ENCODE measurements at places on chromosomes 6 and 20.

DNA sequence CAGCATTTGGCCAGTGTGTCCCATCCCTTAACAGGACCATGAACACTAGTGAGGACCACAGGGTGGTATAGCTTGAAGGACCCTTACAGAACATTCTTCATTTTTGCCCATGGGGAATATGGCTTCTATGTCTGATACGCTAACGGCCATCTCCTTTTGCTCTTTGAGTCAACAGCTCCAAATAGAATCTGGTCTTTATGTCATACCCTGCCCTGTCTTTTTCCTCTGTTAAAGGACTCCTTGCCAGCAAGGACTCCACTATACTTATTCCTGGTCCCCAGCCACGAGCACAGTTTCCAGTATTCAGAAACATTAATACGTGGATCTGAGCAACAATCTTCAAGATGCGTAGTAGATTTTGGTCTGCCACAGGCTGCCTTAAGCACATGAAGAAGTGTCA, 22.5 kb downstream of the SERPINB1 start:
- no peak for DNase-seq
- no peak overlapping the region for H3K4me3 ChIP-seq
- no peaks in the 10 kb centered on the region for H3K27me3 ChIP-seq
- no peaks in the 10 kb centered on the region for H3K36me3 ChIP-seq
- H3K4me1 ChIP-seq, result no peaks in the 10 kb centered on the region

GRCh38 chr6:26660000-26660361, 435 bp upstream of the ZNF322 start:
- peaks cover 15% of the 10 kb centered on the region for H3K4me1 ChIP-seq
- peak overlapping the region; percentile 46 for H3K4me3 ChIP-seq
- no peaks in the 10 kb centered on the region for H3K36me3 ChIP-seq
- H3K27me3 ChIP-seq, result peaks cover 9% of the 10 kb centered on the region
- DNase-seq, result no peak

DNA sequence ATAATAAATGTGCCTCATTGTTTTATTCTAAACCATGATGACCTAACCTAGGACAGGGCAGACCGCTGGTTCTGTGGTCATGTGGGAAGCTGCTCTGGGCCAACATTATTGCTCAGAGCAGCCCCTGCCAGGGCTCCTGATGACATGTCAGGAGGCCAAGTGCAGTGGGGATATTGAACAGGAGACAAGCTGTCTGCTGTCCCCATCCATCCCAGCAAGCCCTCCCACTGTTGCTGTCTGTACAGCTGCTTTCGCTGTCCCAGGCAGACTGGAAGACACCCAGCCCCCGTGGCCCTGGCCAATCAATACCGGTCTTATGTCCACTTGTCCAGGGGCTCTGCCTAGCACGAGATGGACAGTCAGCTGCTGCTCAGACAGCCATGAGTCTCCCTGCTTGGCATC, 43.2 kb upstream of the FNDC1 start:
- H3K27me3 ChIP-seq, result no peaks in the 10 kb centered on the region
- DNase-seq, result peak; percentile 79
- peak overlapping the region; percentile 88 for H3K27ac ChIP-seq
- no peaks in the 10 kb centered on the region for H3K36me3 ChIP-seq
- peaks cover 13% of the 10 kb centered on the region for H3K4me1 ChIP-seq
- H3K4me3 ChIP-seq, result no peak overlapping the region

DNA sequence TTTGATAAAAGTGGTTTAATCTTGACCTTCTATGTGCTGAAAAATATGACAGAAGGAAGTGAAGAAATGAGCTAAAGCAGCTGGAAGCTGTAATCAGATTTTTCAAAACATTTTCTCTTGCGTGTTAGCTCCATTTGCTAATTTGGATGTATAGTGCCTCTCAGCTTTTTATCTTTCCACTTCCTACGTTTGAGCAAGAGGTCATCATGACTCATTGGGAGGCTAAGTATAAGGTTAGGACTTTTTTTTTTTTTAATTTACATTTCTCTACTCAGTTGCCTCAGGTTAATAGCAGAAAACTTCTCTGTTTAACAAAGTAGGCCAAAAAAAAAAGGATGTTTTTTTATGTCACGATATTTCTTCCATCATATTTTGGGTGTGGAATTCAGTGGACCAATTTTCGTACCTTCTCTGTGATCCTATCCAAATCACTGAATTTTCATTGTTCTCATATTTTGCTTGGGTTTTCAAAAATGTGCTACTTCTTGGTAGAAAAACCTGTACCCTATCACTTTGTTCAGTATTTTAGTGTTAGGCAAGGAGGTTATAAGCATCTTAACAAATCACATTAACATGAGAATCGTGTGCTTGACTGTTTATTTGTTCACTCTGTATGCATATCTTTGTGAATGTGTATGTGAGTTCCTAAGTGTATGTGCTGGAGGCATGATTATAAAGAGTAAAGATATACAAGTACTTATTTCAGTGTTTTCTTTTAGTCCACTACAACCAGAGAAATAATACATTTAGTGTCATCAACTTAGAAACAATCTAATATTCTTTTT, 1028.3 kb upstream of the EYS start:
- no peak overlapping the region for H3K4me3 ChIP-seq
- H3K27ac ChIP-seq, result no peak overlapping the region
- H3K36me3 ChIP-seq, result no peaks in the 10 kb centered on the region
- no peak for DNase-seq

DNA sequence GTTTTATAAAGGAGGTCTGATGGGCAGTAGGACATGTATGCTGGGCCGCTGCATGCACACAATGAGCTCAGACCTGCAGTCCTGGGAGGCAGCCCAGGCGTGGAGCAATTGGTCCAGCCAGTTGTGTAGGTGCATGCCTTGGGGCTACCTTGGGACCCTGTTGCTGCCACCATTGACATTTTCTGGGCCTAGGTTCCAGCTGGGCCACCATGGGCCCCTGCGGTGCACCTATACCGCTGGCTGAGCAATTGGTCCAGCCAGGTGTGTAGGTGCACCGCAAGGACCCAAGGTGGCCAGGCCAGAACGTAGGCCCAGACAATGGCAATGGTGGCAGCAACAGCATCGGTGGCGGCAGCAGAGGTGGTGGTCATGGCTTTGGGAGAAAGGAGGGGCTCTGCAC, 143.9 kb downstream of the PXDC1 start:
- H3K4me1 ChIP-seq, result no peaks in the 10 kb centered on the region
- H3K27me3 ChIP-seq, result no peaks in the 10 kb centered on the region
- H3K36me3 ChIP-seq, result no peaks in the 10 kb centered on the region
- no peak overlapping the region for H3K4me3 ChIP-seq

- no peak for DNase-seq
- H3K4me3 ChIP-seq, result no peak overlapping the region
- peaks cover 5% of the 10 kb centered on the region for H3K27me3 ChIP-seq
- no peaks in the 10 kb centered on the region for H3K36me3 ChIP-seq
- no peak overlapping the region for H3K27ac ChIP-seq
Observed at GRCh38 chr6:154705471-154706113, 27.6 kb upstream of the SCAF8 start.

DNA sequence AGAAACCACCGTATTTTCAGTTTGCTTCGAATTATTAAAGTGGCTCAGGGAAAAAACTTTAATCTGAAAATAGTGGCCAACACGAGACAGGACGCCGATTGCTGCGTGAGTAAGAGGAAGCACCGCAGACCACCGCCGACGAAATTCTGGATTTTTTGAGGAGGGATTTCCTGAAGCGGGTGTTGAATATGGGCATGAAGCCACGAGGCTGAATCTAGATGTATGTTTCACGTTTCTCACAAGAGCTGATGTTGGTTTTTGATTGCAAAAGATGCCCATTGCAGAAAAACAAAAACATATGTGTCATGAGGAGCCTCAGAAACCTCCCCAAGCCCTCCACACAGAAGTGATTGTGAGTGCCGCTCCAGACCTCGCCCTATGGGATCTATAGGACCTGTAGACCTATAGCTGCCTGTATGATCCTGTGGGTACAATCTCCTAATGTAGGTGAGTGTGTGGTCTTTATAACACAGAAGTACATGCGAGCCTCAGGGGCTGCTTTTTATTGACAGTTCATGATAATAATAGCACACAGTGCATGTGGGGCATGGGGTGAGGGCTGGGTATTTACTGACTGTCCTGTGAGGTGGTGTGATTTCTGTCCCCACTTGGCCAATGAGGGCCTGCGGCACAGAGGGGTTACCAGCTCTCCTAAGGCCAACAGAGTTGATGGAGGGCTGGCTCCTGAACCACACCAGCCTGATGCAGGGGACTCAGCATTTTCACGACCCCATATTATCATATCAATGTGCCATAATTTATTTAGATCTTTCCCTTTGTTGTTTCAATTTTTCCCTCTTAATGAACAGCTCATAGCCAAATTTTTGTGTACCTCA, 243.9 kb downstream of the DLL1 start:
- H3K36me3 ChIP-seq, result no peaks in the 10 kb centered on the region
- no peaks in the 10 kb centered on the region for H3K27me3 ChIP-seq
- no peak overlapping the region for H3K27ac ChIP-seq
- no peak for DNase-seq
- H3K4me3 ChIP-seq, result no peak overlapping the region

DNA sequence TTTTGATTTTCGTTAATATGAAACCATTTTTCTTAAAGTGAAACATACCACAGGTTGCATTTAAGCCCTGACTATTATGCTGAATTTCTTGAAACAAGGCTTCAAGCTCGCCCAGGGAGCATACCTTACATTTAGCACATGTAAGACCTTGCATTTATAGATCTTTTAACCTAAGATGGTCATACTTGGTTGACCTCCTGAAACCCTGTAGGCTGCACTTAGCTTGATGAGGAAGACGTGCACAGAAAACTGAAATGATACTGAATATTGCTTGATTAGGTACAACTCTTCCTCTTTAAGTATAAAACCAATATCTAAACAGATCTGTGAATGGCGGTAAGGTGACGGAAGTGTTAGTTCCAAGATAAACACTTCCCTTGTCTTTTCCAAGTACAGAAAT, 82.2 kb downstream of the CTNNBL1 start:
- H3K4me1 ChIP-seq, result no peaks in the 10 kb centered on the region
- no peak for DNase-seq
- H3K27ac ChIP-seq, result no peak overlapping the region
- no peaks in the 10 kb centered on the region for H3K27me3 ChIP-seq

DNA sequence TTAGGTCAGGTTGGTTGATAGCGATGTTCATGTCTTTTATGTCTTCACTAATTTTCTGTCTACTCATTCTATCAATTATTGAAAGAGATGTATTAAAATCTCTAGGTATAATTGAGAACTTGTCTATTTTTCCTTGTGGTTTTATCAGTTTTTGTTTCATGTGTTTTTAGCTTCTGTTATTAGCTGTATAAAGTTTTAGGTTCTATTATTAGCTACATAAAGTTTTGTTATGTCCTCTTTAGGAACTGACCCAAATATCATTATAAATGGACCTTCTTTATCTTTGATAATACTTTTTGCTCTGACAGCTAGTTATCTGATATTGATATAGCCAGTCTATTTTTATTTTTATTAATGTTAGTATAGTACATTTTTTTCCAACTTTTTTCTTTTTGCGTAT, 92.4 kb upstream of the TMEM170B start:
- H3K4me3 ChIP-seq, result no peak overlapping the region
- no peaks in the 10 kb centered on the region for H3K4me1 ChIP-seq
- no peak overlapping the region for H3K27ac ChIP-seq
- no peaks in the 10 kb centered on the region for H3K36me3 ChIP-seq
- DNase-seq, result no peak

- H3K27me3 ChIP-seq, result no peaks in the 10 kb centered on the region
- H3K27ac ChIP-seq, result no peak overlapping the region
- no peaks in the 10 kb centered on the region for H3K4me1 ChIP-seq
- no peak for DNase-seq
- no peaks in the 10 kb centered on the region for H3K36me3 ChIP-seq
Observed at GRCh38 chr6:135493218-135493961, 4.2 kb downstream of the AHI1 start.

- H3K27me3 ChIP-seq, result no peaks in the 10 kb centered on the region
- no peak overlapping the region for H3K4me3 ChIP-seq
- no peaks in the 10 kb centered on the region for H3K4me1 ChIP-seq
Observed at GRCh38 chr6:90079560-90080490, 185.6 kb downstream of the GJA10 start.

GRCh38 chr20:44883214-44883902, 2.1 kb upstream of the YWHAB start:
- peaks cover 24% of the 10 kb centered on the region for H3K4me1 ChIP-seq
- no peak overlapping the region for H3K27ac ChIP-seq
- DNase-seq, result no peak
- no peaks in the 10 kb centered on the region for H3K36me3 ChIP-seq
- no peaks in the 10 kb centered on the region for H3K27me3 ChIP-seq

- H3K27me3 ChIP-seq, result no peaks in the 10 kb centered on the region
- no peak overlapping the region for H3K4me3 ChIP-seq
- H3K36me3 ChIP-seq, result no peaks in the 10 kb centered on the region
- H3K27ac ChIP-seq, result no peak overlapping the region
Observed at GRCh38 chr6:95325916-95326315, 251.4 kb upstream of the MANEA start.

GRCh38 chr6:169293196-169293595, 39.5 kb upstream of the THBS2 start:
- peaks cover 8% of the 10 kb centered on the region for H3K4me1 ChIP-seq
- peak overlapping the region; percentile 57 for H3K27ac ChIP-seq
- DNase-seq, result no peak
- no peaks in the 10 kb centered on the region for H3K27me3 ChIP-seq
- no peak overlapping the region for H3K4me3 ChIP-seq

GRCh38 chr20:34299556-34300255, 3.4 kb downstream of the AHCY start:
- no peaks in the 10 kb centered on the region for H3K27me3 ChIP-seq
- no peak overlapping the region for H3K27ac ChIP-seq
- DNase-seq, result no peak
- H3K36me3 ChIP-seq, result no peaks in the 10 kb centered on the region
- no peak overlapping the region for H3K4me3 ChIP-seq
- peaks cover 14% of the 10 kb centered on the region for H3K4me1 ChIP-seq

GRCh38 chr6:16154904-16155303, 26.0 kb downstream of the MYLIP start:
- no peaks in the 10 kb centered on the region for H3K27me3 ChIP-seq
- H3K4me3 ChIP-seq, result no peak overlapping the region
- no peaks in the 10 kb centered on the region for H3K36me3 ChIP-seq

GRCh38 chr20:47583551-47583950, 81.9 kb downstream of the NCOA3 start:
- no peak for DNase-seq
- peaks cover 39% of the 10 kb centered on the region for H3K4me1 ChIP-seq
- no peak overlapping the region for H3K27ac ChIP-seq
- H3K27me3 ChIP-seq, result no peaks in the 10 kb centered on the region

GRCh38 chr6:40500227-40500626, 86.9 kb downstream of the LRFN2 start:
- DNase-seq, result no peak
- no peak overlapping the region for H3K27ac ChIP-seq
- H3K27me3 ChIP-seq, result no peaks in the 10 kb centered on the region

GRCh38 chr6:41697861-41698781, 37.3 kb downstream of the TFEB start:
- H3K4me1 ChIP-seq, result no peaks in the 10 kb centered on the region
- H3K27ac ChIP-seq, result no peak overlapping the region
- no peak for DNase-seq
- H3K36me3 ChIP-seq, result no peaks in the 10 kb centered on the region
- no peak overlapping the region for H3K4me3 ChIP-seq

Data from adrenal gland (tissue), 19 donors.